ENCODE measurements at places on chromosomes 5 and 9.

- no peak for DNase-seq
Observed at GRCh38 chr9:109242741-109243140, 75.7 kb upstream of the FRRS1L start.

DNA sequence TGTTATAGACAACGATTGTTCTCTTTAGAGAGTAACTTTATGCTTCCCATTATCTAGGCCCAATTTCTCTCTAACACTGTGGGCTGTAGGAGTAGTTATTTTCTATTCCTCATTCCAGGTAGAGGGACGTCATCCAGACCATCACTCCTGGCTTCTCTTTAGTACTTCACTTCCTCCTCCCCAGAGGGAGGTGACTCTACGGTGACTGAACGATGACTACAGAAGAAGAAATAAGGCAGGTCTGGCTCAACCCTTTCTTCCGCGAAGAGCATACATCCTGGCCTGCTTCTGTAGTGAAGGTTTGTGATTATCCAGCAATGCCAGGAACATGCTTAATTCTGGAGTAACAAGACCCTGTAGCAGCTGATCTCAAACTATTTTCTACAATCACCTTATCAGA, 50.8 kb downstream of the HMGCR start:
- DNase-seq, result no peak

DNA sequence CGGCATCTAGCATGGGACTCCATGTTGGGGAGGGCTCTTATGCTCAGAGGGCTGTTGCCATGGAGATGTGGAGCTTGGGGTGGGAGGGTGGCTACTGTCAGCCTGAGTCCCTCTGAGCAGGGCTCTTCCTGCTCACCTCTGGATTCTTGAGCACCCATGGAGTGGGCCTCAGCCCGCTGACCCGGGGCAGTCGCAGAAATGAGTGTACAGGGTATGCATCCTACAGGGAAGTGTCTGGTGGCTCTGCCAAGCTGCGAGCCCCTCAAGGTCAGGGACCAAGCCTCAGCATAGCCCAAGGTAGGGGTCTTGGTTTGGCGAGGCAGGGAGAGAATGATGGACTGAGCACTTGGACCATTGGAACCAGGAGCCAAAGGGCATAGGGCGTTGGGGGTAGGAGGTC, 104.1 kb downstream of the DAB2IP start:
- DNase-seq, result no peak

DNA sequence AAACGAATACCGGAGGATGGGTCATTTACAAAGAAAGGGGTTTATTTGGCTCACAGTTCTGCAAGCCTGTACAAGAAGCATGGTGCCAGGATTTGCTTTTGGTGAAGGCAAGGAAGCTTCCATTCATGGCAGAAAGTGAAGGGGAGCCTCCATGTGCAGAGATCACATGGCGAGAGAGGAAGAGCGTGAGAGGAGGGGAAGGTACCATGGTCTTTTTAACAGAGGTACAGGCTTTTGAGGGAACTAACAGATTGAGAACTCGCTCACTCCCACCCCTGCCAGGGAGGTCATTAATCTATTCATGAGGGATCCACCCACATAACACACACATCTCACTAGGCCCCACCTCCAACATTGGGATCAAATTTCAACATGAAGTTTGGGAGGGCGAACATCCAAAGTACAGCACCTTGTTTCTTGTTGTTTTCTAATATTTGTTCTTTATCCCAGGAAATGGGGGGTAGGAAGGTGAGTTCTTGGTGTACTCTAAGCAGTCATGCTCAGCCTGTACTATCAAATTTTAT, 18.5 kb downstream of the TMC1 start:
- DNase-seq, result no peak

DNA sequence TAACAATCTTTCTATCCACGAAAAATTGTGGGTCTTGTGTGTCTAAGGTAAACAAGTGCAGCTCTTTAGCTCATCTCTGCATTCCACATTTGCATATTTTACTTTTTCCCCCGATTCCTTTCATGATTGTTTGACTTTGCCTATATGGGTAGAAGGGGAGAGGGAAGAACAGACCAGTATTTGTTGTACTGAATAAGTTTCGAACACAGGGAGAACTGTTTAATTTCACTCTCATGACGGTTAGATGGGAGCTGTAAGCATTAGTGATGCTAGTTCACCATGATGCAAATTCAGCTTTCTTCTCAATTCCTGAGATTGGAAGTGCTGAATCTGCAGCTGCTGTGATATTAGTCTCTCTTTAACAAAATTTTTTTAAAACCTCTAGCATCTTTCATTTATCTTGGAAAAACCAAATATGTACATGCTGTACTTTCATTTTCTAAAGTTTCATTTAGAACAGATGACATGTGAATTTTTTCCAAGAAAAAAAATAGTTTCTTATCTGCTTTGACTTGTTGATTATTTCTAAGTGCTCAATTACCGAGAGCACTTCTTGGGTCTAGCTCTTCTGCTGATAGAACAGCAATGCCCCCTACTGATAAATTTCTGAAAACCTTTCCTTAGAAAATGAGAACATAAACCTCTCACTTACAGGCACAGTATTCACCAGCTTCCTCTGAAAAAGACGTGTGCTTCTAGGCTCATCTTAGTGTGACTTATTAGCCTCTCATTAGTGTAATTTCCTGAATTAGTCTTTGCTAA, 149.5 kb downstream of the BAAT start:
- DNase-seq, result no peak

DNA sequence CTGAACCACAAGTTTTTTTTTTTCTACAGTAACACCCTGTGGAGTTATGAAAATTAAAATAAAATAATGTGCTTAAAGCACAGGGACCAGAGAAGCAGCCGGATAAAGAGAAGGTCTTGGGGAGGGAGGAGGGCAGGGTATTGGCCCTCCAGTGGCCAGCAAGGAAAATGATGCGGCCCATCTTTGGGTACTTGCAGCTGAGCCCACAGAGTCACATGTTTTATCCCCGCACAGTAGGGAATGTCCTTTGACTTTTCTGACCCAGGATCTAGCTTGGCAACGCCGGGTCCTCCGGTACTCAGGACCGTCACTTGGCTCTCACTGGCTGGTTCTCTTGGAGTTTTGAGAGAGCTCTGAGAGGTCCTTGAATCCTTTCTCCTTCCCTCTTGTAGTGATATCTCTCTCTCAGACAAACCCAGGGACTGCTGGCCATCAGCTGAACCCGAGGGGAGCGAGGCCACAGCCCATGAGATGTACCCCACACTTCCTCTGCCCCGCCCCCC, 35.3 kb upstream of the HSPA9 start:
- no peak for DNase-seq

GRCh38 chr5:120229036-120229435, 235.1 kb upstream of the PRR16 start:
- DNase-seq, result no peak

- no peak for DNase-seq
Observed at GRCh38 chr5:153099328-153099727, 391.1 kb upstream of the GRIA1 start.

DNA sequence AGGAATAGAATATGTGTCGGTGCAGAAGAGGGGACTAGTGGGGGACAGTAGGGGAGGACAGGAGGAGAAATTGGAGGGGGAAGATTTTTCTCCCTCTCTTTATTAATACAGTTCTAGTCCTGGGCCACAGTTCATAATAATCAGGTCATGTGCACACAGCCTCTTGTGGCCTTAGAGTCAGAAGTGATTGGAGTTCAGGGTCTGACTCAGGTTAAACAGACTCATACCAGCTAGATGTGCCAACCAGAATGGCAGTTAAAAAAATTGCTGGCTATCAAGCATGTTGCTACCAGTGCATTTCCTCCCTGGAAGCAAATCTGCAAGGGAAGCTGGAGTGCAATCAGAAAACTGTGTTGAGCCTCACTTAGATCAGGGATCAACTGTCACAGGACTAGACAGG, 132.7 kb upstream of the MAP1B start:
- DNase-seq, result no peak

DNA sequence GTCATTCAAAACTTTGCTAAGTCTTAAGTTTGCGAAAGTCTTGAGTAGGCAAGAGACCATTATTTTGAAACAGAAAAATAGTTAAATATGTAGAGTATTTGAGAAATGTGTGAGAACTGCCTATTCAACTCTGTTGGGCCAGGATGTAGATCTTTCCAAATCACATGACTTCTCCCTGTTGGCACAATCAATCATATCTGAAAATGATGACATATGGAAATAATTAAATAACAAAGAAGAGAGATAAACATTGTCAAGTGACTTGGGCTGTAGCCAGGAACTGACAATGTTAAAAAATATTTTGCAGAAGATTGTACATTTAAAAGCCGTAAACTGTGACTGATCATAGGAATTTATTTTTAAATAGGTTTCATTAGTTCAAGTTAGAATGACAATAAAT, 104.6 kb upstream of the IL6ST start:
- DNase-seq, result no peak

Measured in stimulated activated CD4-positive, alpha-beta T cell treated with anti-CD3 and anti-CD28 coated beads, Interleukin-15, amount 100 ng/mL, for 48 hours (primary cell).